GM12864 (cell line): ENCODE measurements at places on chromosomes 1 and 21.

- no peak for DNase-seq
Observed at GRCh38 chr1:48061162-48062136, 64.3 kb upstream of the TRABD2B start.

DNA sequence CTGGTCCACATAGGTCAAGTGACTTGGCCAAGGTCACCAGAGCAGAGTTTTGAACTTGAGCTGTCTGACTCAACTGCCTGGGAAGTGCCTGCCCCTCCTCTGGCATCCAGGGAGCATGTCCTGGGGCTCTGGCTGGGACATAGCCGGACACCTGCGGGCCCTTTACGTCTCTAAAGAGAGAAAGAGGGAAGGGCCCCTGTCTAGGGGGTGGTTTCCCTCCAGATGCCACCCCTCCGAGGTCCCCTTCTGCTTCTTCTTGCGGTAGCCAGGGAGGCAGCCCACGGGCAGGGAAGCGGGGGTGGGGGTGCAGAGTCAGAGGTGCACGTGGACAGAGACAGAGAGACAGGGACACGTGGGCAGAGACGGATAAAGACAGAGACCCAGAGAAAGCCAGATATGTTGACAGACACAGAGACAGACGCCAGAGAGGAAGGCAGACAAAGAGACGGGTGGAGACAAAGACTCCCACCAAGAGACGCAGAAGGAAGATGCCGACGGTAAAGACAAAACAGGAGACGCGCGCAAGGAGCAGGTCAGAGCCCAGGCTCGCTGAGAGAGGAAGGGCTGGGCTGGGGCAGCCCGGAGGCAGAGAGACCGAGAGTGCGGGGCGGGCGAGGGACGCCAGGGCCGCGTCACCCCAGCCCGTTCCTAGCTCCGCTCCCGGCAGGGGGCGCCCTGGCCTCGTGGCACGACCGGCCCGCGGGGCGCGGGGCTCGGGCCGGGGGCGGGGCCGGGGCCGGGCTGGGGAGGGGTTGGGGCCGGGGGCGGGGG is 458 bp upstream of the ALPL start:
- no peak for DNase-seq

DNA sequence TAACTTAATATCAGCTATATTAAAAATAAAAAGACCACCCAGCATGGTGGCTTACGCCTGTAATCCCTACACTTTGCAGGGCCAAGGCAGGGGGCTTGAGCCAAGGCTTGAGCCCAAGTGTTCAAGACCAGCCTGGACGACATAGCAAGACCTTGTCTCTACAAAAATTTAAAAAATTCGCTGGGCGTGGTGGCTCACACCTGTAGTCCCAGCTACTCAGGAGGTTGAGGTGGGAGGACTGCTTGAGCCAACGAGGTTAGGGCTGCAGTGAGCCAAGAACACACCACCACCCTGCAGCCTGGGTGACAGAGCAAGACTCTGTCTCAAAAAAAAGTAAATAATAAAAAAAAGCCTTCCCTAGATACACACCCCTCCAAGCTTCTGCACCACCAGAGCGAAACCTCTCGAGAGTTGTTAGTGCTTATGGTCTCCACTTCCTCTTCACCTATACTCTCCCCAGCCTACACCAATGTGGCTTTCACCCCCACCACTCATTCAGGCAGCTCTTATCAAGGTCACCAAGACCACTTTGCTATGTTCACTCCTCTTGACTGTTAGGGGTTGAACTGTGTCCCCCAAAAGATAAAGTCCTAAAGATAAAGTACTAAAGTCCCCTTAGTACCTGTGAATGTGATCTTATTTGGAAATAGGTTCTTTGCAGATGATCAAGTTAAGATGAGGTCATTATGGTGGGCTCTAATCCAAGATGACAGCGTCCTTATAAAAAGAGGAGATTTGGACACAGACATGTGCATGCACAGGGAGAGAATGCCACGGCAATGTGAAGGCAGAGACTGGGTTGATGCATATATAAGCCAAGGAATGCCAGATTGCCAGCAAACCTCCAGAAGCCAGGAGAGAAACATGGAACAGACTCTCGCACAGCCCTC is 6.8 kb upstream of the PPP1R15B start:
- DNase-seq, result no peak

DNA sequence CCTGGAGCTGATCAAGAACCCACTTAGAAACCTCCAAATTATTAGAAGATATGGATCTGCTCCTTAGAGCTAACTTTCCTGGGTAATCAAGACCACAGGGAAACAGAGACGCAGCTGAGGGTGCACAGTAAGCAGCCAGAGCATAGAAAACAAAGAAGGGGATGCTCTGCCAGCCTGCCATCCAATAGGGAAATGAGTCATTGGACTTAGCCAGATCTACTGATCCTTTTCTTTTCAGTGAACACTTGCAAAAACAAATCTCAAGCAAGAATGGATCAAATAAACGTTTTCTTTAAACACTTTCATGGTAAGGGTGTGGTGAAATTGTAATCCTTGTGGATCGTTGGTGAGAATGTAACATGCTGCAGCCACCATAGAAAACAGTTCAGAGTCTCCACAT is 474.0 kb downstream of the LTN1 start:
- no peak for DNase-seq

GRCh38 chr1:6688001-6688400 is 13.6 kb downstream of the DNAJC11 start:
- no peak for DNase-seq
